ENCODE measurements at places on chromosomes 2 and 18. TPM values are rescaled to one million over a fixed set of nuclear protein-coding genes. Genes with fewer than 3 reads are reported as not detected.

- DNase-seq: no peak
Observed at GRCh38 chr18:57095884-57096283, 51.0 kb upstream of the BOD1L2 start.

DNA sequence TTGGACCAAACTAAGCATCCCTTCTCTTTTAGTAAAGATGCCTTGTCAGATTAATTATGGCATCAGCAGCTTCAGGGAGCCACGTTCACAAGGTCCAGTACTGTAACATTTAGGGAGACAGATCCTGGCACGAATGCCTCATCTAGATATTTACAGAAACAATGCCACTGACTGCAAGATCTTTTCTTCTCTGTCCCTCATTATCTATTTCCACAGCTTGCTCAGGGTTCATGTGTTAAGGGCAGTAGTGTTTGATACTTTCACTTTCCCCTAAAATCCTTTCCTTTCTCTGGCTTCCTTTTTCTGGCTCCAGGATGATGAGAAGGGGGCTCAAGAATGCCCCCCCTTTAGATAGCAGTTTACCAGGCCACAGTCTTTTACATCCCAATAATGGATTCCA lies 393.9 kb downstream of the BCL11A start:
- DNase-seq: no peak

DNA sequence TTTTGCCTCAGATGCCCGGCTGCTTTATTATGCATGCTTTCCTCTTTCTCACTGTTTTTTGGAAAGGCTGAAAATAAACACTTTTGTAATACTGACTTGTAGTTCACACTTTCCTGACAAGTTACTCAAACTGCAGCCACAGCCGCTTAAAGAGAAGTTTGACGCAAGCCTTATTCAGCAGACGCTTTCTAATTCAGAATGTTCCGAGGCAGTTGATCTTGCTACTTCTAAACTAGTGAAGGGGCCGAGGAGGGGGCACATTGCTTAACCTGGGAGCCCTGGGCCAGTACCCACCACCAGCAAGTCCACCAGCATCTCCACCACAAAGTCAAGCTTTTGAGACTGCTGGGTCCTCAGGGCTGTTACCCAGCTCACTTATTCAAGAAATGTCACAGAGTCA lies 71.8 kb upstream of the SPRED2 start:
- no peak for DNase-seq

- no peak for DNase-seq
Observed at GRCh38 chr18:46554406-46555080, 102.5 kb downstream of the LOXHD1 start.

The SATB2 gene
- total RNA-seq: 5.3 TPM
